ENCODE measurements at places on chromosomes 3 and 15.

GRCh38 chr3:123783050-123783689 lies 101.0 kb downstream of the MYLK start:
- no peak for DNase-seq

DNA sequence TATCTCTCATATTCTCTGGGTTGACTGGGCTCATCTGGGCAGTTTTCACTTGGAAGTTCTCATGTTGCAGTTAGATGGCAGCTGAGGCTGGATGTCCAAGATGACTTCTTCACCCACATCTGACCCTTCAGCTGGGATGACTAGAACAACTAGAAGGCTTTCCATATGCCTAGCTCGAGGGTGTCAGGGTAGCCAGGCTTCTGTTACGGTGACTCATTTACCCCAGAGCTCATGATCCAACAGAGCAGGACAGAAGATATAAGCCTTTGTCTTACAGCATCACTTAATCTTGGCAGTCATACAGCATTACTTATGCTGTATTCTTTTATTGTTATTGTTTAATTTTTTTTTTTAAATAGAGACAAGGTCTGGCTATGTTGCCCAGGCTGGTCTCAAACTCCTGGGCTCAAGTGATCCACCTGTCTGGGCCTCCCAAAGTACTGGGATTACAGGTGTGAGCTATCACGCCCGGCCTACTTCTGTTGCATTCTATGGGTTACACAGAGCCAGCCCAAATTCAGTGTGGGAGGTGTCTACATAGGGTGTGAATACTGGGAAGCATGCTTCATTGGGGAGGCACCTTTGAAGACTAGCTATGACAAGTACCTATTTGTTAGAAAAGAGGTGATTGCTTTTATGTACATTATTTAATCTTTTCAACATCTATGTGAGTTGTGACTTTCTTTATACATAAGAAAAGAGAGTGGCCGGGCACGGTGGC lies 10.7 kb downstream of the HMCES start:
- DNase-seq = no peak

- no peak for DNase-seq
Observed at GRCh38 chr3:125128861-125129501, 73.2 kb upstream of the HEG1 start.

DNA sequence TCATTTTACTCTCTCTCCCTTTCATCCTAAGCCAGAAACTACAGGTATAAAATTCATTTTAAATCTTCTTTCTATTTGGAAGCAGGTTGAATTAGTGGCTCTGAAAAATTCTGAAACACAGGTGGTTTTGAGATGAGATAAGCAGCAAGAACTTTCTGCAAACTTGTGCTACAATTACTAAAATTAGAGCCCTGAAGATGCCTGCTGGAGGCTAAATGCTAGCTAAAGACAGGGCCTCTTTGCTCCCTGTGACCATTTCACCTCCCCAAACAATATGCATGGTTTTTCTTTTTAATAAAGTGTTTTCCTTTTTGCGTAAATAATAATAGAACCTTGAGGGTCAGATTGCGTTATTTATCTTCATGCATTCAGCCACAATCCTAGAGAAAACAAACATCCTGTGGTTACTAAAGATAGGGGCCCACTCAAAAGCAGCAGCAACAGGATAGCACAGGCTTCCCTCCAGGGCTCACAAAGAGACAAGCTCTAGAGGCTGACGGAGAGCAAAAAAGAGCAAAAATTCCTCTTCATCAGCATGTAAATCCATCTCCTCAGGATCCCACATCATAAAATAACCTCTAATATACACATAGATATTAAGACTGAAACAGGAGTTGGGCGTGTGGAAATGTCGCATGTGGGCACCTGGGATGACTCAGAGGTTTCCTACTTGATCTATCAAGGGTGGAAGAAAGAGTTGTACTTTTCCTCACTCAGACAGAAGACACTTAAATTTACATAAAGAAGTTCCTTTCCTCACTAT lies 26.5 kb upstream of the CP start:
- DNase-seq = no peak

DNA sequence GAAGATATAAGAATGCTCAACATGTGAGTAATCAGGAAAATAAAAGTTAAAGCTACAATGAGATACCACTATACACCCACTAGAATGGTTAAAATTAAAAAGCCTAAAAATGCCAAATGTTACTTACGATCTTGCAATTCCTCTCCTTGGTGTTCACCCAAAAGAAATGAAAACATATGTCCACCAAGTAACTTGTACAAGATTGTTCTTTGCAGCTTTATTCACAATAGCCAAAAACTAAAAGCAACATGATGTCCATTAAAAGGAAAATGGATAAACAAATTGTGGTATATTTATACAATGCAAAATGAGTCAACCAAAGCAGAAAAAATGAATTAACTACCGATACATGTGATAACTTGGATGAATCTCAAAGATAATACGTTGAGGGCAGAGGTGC lies 301.6 kb upstream of the THBS1 start:
- DNase-seq = no peak

Measured in D721Med (cell line).